Right renal pelvis (tissue), 4 donors: ENCODE measurements at places on chromosomes 1 and 21.

GRCh38 chr21:20721151-20721550 lies 277.1 kb upstream of the NCAM2 start:
- no peak for DNase-seq

DNA sequence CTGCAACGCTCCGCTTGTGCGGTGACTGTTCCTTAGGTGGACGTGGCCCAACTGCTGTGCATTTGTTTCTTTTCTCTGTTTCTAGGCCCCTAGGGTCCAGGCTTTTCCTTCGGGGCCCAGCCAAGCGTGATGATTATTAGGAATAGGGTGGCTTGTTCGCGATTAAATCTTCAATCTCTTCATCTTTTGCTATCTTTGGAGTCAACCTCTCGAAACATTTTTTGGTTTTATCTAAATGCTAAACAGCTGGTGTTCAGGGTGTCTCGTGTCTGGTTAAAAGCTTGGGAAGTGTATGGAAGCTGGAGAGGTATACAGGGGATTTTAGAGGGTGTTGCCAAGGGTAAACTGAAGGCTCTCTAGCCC lies 844 bp upstream of the PLD5 start:
- no peak for DNase-seq

GRCh38 chr1:183318433-183318832 lies 99.7 kb downstream of the NMNAT2 start:
- DNase-seq: no peak

- DNase-seq: no peak
These were observed 286.1 kb downstream of the LRRIQ3 start for GRCh38 chr1:73911849-73912248.

GRCh38 chr1:171913385-171913784 lies 72.1 kb downstream of the DNM3 start:
- DNase-seq: peak; percentile 18

DNA sequence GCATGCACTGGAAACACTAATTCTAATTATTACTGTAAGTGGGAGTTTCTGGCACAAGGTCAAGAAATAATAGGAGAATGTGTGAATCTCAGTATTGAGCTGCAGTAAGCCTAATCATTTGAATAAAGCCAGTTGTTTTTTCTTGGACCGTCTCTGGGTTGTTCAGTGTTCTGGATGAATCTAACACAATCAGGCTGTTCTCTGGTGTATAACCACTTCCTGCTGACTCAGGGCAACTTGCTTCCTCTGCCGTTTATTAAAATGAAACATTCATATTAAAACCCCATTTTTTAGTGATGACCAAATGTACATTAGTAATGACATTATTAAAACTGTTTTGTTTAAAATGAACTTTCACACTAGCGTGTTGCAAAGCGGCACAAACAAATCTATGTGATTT lies 273.1 kb upstream of the SNX7 start:
- no peak for DNase-seq

- DNase-seq: no peak
These were observed 255.4 kb upstream of the IRF2BP2 start for GRCh38 chr1:234865171-234866006.

DNA sequence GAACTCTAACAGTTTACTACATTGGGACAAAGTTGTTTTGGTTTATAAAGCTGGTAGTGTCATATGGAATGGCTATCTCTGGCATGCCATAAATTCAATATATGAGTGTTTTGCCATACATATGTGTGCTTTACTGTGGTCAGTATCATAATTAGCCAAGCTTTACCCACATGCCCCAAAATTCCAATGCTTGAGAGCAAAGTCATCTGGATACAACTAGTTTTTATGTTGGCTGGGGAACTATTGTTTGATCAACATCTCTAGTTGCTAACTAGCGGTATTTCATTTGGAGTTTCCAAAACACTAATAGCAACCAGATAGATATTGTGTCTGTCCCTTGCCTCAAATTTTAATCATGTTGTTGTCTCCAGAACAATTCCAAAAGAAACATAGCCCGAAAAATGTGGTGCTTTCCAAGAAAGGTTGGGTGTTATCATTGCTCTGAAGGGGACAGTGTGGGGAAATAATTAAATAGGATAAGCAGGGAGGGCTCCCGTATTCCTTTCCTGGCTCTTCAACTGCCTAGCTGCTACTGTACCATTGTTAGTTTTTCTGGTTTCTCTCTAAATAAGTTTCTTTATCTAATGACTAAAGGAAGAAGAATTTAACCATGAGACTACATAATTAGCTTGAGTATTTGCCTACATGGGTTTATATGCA lies 136.1 kb downstream of the TGFB2 start:
- no peak for DNase-seq

DNA sequence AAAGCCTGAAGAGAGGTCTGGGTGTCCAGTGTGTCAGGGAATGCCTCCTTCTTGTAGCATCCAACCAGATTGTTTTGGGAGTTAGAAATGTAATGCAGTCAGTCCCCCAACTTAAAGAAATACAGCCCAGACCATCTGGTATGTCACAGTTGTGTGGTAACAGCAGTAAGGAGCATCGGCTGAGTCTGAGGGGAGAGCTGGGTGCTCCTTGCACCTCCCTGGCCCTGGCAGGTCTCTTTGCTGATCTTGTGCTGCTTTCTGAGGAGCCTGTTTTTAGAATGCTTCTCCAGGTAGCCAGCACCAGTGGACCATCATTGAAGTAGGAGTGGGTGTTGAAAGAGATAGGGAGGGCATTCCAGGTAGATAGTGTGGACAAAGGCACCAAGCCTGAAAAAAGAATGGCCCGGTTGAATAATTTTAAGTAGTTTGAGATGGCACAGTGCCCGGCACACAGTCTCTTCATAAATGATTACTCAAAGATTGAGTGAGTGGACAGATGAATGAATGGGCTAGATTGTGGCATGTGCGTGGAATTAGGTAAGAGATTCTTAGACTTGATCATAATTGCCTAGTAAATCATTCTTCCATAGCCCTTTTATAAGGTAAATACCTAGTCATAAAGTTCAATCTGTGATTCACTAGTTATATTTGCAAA lies 46.5 kb downstream of the LAMC1 start:
- no peak for DNase-seq

DNA sequence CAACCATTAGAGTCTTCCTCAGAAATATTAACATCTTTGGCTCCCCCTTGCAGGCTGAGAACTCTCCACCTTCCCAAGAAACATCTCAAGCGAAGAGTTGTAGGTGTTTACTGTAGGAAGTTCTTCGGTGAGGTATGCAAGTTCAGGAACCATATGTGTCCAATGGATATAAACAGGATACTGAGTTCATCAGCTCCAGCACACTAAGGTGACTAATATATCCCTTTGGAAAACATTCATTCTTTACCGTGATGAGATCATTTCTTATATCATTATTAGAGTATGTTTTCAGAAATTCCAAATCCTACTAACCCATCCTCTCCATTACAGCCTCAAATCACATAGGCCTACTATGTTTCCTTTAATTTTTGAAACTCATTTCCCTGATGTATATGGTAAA lies 37.3 kb upstream of the PRMT6 start:
- DNase-seq: no peak

- no peak for DNase-seq
These were observed 14.8 kb upstream of the SERINC2 start for GRCh38 chr1:31398246-31398645.

DNA sequence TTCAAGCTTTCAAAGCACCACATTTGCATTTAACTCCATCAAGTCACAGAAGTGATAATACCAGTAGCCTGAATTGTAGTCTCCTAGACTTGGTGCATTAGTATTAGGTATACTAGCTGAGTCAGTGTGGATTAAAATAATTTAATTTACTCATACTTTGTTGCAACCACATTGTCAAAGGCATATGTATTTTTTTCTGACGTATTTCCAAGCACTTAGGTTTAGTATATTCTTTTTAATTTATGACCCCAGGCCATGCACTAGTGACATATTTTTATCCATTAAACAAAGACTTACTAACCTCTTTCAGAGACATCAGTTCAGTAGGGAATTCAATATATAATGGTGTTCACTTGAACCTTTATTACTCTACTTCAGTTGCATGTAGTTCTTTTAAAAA lies 1894.5 kb downstream of the NCAM2 start:
- DNase-seq: no peak

GRCh38 chr1:9659328-9659727 lies 7.8 kb downstream of the PIK3CD start:
- no peak for DNase-seq

GRCh38 chr1:38444770-38445442 lies 398.3 kb upstream of the POU3F1 start:
- no peak for DNase-seq

GRCh38 chr1:13523780-13524477 lies 10.1 kb upstream of the LRRC38 start:
- no peak for DNase-seq

DNA sequence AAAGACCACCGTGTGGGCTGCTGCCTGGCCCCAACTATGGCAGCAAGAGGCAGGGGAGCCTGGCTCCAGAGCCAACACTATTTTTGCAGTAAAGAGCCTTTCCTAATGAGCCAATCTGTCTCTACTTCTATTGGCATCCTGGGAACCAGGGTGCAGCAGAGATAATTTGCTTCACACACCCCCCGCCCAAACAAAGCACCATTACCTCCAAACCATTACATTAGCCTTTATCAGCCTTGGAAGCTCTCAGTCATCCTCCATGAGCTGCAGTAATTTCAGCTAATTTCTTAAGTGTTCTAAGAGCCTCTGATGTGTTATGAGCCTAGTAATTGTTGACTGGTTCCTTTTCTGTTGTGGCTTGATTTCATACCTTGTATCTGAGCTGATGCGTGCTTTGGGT lies 21.6 kb downstream of the ARMH1 start:
- DNase-seq: no peak

DNA sequence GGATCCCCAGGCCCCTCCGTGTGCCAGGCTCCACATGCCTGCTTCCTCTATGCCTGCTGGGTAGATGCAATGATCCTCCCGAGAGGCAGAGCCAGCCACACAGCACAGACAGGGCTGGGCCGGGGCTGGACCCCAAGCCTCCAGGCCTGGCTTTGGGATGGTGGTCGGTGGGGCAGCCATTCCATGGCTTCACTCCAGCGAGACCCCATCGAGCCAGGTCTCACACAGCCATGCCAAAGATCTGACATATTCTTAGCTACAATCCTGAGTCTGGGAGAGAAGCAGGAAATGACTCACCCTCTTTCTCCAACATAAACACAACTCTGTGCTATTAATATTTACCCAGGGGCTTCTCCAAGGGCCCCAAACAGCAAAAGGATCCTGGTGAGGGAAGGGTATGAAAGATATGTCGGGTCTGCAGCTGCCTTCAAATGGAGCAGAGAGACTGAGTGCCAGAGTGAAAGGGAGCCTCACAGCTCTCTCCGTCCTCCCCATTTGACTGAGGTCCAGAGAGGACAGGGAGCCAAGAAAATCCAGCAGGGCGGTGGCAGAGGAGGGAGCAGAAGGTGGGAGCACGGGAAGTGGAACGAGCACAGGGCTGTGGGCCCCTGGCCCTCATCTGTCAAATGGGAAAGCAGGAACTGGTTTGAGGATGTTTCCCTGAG lies 639.5 kb downstream of the MATN1 start:
- DNase-seq: no peak

- DNase-seq: no peak
These were observed 16.5 kb downstream of the CACNA1E start for GRCh38 chr1:181499825-181500224.

- no peak for DNase-seq
These were observed 563.9 kb downstream of the NPHP4 start for GRCh38 chr1:5428351-5428750.

- no peak for DNase-seq
These were observed 11.7 kb downstream of the HMGN2 start for GRCh38 chr1:26483980-26484379.

DNA sequence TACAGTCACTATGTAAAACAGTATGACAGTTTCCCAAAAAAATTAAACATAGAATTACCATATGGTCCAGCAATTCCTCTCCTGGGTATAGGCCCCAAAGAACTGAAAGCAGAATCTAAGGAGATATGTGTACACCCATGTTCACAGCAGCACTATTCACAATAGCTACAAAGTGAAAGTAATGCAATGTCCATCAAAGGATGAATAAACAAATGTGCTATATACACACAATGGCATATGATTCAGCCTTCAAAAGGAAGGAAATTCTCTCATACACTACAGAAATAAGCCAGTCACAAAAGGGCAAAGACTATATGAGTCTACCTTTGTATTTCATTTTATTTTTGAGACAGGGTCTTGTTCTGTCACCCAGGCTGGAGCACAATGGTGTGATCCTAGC lies 120.4 kb downstream of the TOMM20 start:
- no peak for DNase-seq

DNA sequence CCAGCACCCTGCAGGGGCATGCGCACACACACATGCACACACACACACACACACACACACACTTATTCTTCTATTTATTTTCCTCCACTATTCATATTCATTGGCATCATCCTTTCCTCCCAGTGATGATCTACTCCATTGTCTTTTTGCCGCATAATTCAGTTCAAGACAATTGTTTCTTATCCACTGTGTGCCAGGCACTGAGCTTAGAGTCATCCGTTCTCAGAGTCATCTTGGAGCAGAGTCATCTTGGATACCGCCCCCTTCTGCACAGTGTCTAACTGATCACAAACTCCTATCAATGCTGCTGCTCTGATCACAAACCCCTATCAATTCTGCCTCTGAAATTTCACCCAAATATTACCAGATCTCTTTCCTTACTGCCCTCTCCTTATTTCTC lies 102.8 kb upstream of the PROX1 start:
- no peak for DNase-seq

DNA sequence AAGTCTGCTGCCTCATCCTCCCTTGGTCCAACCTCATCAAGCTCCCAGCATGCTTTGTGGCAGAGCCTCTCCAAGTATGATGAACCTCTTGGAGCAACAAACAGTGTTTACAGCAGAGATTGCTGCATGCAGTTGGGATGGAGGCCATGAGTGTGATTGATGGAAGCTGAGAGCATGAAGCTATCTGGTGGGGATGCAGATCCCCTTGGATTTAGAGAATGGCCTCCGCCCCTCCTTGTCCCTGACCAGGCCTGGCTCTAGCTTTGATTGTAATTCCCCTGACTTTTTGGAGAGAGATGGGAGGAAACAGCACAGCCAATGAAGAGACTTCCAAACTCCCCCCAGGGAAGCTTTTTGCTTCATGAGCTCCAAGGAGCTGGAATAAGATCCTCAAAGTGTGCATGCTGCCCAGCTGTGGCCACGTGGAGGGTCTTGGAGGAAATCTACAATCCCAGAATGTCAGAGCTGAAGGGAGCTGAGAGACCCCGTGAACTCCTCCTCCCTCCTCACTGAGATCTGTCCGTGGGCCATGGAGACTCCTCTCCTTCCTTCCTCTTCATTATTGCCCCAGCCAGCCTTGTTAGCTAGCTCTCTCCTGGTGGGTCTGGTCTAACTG lies 165.3 kb upstream of the USP24 start:
- no peak for DNase-seq
